Suppressor macrophage treated with lipopolysaccharide for 1 hour (primary cell): ENCODE measurements at places on chromosomes 2 and 18.

DNA sequence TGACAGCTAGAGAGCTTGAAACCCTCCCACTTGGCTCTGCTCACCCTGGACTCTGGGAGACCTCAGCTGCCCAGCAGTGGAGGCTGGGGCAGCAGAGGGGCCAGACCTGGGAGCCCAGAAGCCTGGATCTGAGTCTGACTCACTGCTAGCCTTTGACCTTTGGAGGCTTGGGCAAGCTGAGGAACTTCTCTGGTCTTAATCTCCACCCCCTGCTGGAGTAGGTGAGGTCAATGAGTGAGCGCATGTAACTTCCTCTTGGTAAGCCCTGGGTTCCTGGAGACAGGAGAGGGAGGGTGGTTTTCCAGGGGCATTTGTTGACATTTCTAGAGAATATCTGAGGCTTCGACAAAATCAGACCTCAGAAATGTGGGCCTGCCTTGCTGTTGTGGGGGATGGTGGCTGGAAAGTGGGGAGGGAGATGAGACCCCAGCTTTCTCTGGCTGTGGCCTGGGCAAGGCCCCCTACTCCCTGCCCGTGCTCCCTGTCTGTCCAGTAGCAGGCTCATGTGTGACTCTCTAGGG lies 73.0 kb upstream of the YWHAQ start:
- peak; percentile 90 for DNase-seq

DNA sequence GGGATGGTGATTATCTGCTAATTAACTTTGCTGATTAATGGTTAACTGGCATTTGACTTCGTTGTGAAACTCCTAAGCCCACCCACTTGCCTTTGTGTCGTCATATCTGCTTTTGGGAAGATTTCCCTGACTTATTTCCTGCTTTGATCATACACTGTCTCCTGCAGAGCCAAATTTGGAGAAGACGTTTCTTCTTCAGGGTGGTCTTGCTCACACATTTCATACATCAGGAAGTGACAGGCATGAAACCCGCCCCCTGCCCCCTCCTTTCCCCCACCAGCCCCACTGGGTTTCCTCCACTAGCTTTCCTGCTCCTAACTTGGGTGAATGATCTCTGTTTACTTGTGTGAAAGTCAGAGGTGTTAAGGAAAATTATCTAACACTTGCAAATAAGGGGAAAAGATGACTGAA lies 300.1 kb downstream of the TSN start:
- peak; percentile 14 for DNase-seq

GRCh38 chr2:23383100-23383499 lies 1.9 kb upstream of the KLHL29 start:
- DNase-seq: no peak

GRCh38 chr2:207315131-207315530 lies 149.4 kb upstream of the KLF7 start:
- DNase-seq: no peak

- no peak for DNase-seq
These were observed 206.2 kb upstream of the EPAS1 start for GRCh38 chr2:46091004-46091403.

- peak; percentile 11 for DNase-seq
These were observed 11.6 kb downstream of the TRIB2 start for GRCh38 chr2:12728221-12728777.

DNA sequence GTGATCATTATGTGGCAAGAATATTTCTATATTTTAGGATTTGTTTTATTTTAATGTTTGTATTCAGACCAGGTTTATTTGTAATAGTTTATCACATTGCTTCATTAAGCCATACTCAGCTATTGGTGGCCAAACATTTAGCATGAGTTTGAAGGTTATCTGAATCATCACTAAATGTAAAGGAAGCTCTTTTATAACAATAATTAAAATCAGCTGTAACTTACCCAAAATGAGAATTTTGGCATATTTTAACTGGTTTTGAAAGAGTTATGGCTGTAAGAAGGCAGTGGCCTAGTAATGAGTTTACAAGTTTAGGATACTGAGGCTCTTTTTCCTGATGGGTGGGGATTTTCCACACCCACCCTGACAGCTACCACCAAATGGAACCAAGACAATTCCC lies 177.8 kb downstream of the EN1 start:
- DNase-seq: no peak

DNA sequence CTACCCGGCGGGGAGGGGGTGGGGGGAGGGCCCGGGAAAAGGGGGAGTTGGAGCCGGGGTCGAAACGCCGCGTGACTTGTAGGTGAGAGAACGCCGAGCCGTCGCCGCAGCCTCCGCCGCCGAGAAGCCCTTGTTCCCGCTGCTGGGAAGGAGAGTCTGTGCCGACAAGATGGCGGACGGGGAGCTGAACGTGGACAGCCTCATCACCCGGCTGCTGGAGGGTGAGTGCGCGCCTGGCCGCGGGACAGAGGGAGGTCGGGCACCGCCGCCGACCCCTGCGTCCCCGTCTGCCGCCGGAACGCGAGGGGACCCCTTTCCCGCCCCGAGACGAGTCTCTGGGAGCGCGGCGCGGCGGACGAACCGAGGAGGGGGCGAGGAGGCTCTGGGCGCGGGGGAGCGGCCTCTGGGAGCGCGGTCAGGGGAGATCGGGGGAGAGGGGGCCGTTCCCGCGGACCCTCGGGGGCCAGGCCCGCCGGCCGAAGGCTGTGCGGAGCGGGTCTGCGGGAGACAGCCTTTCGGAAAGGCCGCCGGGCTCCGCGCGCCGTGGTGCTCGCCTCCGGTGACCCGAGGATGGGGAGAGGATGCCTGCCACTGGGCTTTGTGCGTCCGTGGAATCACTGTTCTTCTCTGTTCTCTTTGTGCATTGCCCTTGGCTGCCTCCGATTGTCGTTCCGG lies 463 bp downstream of the PPP1CB start:
- DNase-seq: peak; percentile 51

GRCh38 chr18:33584548-33585430 lies 6.8 kb downstream of the ASXL3 start:
- no peak for DNase-seq

DNA sequence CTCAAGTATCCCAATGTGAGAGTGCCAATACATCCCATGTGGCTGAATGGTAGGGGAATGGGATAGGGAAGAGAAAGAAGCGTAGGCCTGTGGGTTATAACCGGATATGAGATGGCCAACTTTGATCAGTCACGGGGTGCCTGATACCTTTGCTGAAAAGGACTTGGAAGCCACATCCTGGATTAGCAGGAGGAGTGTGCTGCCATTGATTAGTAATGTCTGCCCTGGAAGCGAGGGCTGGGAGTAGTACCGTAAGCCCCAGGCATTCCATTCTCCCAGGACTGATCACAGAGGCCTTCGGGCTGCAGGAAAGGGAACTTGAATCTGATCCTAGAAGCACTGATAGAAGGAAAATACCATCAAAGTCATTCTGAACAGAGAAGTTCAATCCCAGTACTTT lies 218.5 kb downstream of the TFCP2L1 start:
- DNase-seq: no peak

GRCh38 chr18:59554796-59555335 lies 142.4 kb downstream of the CCBE1 start:
- no peak for DNase-seq

DNA sequence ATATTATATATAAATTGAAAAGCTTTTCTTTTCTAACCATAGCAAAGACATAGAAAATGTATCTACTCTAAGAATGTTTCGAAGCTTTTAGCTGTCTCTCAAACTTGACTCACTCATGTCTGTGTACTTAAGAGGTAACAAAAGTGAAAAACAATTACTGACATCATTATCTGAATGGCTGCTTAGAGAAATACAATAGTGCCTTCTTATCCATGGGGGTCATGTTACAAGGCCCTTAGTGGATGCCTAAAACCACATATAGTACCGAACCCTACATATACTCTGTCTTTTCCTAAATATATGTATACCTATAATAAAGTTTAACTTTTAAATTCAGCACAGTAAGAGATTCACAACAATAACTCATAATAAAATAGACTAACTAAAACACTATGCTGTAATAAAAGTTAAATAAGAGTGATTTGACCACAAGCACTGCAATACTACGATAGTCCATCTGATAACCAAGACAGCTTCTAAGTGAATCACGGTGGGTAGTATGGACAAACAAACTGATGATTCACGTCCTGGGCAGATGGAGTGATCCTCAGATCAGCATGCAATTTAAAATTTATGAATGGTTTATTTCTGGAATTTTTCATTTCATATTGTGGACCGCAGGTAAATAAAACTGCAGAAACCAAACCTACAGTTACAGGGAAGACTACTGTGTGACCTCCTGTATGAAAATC lies 246.2 kb downstream of the XIRP2 start:
- DNase-seq: no peak

DNA sequence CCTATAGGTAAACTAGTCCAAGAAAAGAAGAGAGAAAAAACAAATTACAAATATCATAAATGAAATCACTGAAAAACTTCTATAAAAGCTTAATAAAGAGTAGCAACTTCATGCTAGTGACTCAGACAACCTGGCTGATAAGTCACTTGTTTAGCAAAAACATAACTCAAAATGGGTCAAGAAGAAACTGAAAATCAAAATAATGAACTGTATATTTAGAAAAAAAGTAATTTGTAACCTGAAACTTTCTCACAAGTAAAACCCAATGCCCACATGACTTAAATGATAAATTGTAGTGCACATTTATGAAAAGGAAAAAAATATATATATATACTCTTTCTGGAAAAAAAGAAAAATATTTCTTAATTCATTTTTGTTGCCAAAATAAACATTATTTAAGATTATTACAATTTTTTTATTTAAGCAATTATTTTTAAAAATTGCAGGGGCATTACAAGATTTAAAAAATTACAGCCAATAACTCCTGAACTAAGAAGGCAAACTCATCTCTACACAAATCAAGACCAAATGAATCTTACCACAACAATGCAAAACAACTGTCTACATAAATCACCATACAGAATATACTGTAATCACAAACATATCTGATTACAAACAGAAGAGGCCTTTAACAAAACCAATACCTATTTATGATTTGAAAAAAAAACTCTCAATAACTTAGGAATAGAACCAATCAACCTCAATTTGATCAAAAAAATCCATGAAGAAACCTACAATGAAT lies 406.3 kb downstream of the CDH7 start:
- DNase-seq: no peak

- no peak for DNase-seq
These were observed 37.5 kb downstream of the ANXA4 start for GRCh38 chr2:69779258-69780001.

DNA sequence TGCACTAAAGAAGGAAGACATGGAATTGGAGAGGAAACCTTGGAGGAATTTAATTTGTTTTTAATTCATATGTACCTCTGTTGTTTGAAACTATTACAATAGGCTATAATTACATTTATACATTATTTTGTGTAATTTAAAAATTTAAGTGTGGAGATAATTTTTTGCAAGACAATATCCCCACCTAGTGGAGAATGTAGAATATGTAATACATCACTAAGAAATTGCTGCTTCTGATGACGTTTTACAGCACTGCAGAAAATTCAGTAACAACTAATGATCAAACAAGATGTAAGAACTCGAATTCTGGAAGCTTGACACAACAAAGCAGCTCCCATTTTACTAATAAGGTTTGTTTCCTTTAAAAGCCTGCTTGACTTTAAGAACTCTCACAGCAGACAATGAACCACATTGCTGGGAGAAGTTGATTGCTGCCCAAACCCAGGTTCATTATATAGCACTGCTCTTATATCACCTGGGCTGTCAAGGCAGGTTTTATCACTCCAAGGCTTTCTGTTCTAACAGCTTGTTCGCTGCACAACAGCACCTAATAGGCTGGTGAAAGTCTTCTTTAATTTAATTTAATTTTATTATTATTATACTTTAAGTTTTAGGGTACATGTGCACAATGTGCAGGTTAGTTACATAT lies 53.4 kb downstream of the THADA start:
- DNase-seq: peak; percentile 79

- DNase-seq: peak; percentile 92
These were observed 35.2 kb downstream of the ST3GAL5 start for GRCh38 chr2:85853499-85854165.

DNA sequence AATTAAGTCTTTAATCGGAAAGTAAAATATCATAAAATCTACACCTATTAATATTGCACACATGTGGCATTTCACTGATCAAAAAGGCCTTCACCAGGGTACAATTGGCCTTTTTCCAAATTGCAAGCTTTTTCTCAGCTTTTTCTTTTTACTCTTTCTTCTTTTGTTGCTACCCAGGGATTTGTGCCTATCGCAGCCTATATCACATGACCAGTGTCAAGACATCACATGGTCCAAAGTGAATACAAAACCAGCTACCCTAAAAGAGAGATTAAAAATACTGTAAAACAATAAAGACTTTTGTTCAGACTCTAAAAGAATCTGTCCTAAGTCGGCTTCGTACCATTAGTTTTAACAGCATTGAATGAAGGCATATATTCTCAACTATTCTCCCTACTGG lies 15.0 kb upstream of the OTX1 start:
- no peak for DNase-seq

DNA sequence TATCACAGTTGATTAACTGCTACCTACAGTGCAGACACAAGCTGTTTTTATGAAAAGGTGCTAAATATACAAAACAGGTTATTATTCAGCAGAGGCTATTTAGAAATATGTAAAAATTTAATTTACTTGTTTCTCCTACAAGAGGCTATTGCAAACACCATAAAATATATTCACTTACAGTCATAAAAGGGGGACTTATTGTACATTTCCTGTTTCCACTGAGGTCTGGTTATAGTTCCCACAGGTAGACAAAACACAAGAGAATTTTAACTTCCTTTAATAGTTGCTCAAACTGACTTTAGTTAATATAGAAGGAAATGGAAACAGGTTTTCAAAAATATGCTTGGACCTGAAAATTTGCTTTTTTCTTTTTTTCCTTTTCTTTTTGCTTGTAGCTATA lies 40.0 kb upstream of the FRZB start:
- DNase-seq: no peak

- peak; percentile 20 for DNase-seq
These were observed 341.6 kb upstream of the VWC2L start for GRCh38 chr2:214069254-214069653.

- DNase-seq: no peak
These were observed 76.7 kb downstream of the EMILIN2 start for GRCh38 chr18:2923464-2923863.

DNA sequence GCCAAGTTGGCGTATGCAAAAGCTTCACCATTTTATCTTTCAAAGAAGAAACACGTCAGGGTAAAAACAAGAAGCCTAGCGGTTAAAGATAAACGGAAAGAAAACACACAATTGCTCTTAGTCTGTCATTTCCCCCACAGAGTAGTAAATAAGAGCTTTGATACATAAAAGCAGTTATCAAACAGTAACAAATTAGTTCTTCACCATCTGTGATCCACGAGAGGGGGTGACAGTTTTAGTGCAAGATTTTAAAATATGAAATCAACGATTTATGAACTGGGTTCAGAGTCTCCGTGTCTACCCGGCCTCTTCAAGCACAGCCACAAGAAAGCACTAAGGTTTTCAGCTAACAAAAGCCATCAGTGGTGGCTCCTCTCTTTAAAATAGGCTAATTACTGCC lies 703.9 kb upstream of the ID2 start:
- DNase-seq: no peak

DNA sequence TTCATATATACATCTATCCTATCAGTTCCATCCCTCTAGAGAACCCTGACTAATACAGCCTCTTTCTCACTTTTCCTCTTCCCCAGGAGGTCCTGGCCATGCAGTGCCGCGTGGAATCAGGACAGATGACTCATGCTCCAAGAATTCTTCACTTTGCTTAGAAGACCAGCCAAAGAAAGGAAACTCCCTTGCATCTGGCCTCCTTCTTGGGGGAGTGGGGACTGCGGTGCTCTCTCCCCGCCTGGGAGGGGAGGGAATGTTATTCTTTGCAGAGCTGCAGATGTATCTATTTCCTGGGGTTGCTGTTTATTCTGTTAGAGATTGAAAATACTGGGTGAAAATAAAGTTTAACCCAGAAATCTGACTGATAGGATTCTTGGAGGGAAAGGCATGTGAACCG lies 111.5 kb upstream of the SH3BP4 start:
- DNase-seq: no peak
